ELR (cell line): ENCODE measurements at places on chromosomes 5 and 9.

DNA sequence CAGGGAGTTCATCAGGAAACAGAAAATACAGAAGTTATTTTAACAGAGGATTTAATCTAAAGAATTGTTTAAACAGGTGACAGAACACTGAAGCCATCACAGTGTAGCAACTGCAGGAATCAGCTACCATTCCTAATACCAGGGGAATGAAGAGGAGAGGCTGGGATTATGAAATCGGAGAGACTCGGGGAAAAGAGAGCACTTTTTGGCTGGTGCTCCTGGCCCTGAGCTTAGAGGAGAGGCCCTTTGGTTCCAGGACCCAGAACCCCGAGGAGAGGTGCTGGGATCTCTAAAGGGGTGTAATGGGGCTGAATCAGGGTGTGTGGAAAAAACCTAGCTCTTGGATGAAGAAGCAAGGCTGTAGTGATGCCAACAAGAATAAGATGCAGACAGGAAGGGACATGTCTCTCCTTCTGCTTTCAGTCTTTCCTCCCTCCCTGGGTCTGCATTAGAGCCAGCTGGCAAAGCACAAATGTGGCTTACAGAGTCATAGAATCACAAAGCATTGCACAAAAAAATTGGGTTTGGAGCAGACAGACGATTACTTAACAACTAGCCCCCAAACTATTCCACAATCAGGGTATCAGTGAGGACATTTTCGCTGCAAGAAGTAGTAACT lies 11.6 kb upstream of the SFXN1 start:
- DNase-seq = no peak

DNA sequence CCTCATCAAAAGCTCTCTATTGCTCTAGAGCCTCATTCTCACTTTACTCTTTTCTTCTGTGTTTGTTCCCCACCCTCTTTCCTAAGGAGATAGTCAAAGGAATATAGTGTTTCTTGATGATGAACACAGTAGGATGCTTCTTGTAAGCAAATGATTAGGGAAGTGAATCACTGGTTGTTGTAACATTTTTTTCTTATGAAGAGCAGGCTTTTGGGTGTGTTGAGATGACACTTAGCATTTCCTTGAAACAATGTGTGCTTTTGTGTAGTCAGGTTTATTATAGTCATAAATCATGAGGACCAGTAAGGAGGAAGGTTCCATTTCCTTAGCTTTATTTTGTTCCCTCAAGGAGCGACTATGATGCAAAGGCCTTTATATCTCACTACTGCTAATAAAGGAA lies 1991.3 kb upstream of the C9orf72 start:
- peak; percentile 74 for DNase-seq

DNA sequence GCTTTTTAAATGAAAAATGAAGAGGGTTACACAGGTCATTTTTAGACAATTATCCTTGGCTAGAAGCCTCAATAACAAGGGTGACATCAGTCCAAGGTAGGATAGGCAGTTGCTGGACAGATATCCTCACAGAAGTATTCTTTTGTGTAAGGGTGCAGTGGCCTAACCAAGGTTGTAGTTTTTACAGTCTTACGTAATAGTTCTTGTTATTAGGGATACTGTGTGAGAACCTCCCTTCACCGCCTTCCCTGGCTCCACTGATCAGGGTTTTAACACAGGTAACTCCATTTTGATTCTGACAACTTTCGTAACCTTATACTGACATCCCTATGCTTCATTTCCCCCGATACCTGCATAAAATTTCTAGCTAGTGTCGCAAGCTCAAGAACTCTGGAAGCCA lies 8.7 kb upstream of the CAPSL start:
- DNase-seq = no peak

DNA sequence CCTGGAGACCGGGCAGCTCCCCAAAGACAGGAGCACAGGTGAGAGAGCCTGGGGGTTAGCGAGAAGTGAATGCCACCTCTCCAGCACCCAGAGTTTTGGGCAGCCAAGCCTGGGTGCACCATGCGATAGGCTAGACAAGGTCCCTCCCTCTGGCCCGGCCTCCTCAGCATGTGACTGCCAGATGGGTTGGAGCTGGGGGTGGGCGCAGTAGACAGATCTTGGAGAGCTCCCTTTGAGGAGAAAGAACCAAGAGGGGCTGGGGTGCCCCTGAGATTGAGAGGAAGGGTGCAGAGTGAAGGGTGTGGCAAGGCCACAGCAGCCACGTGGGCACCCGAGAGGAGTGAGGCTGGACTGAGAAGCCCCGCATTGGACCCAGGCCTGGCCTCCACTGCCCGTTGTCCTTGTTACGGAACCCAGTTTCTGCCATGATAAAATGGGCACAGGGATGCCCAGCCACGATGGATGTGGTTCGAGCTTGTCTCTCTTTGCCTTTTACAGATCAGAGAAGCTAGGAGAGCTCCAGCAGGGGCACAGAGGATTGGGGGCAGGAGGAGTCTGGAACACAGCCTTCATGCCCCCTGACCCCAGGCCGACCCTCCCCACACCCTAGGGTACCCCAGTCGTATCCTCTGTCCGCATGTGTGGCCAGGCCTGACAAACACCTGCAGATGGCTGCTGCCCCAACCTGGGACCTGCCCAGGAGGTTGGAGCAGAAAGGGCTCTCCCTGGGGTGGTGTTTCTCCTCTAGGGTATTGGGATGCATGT lies 1.4 kb downstream of the TMEM141 start:
- no peak for DNase-seq

DNA sequence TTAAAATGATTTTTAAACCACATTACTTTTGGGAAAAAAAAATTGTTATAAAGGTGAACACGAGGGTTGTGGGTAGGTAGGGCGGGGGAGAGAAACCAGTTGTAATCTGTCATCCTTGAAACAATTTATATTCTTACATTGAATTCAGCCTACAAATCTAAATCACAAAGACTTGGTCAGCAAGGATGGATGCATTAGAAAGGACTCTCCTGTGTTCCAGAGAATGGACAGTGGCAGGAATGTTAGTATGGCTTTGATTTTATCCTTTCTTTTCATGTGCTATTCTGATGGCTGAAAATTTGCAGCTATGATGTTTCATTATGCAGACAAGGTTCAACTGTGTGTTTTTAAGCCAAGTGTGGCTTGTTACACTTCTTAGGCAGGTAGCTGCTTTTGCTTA lies 234.7 kb downstream of the SLF1 start:
- DNase-seq = no peak

DNA sequence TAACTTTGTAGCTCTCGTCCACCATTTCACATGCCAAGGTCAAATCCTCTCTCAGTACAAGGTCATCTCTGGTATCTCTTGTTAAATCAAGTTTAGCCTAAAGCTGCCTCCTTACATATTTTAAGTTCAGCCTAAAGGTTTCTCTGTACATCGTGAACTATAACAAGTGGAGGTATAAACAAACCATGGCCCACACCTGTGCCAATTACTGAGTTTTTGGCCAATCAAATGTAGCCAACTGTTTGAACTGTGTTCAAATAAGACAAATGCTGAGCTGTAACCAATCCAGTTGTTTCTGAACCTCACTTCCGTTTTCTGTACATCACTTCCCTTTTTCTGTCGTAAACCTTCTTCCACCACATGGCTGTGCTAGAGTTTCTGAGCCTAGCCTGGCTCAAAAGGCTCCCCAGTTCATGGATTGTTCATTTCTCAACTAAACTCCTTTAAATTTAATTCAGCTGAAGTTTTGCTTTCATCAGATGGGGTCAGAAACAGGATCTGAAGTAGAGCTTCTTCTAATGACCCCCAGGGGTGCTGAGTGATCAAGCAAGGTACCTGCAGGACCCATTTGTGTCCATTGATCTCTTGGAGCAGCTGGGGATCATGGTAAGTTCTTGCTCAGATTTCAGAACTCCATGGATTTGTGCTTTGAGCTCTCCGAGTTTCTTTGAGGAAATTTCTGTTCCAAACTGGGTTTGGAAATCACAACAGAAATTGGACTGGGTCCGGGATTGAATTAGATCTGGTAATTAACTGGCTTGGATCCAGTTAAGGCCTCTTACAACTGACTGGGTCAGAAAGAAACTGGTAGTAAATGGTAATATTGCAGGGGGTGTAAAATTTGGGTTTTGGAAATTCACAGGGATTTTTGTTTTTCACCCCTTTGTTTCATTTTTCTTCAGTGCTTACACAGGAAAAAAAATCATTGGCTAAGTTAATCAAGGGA lies 11.0 kb upstream of the NANS start:
- no peak for DNase-seq

DNA sequence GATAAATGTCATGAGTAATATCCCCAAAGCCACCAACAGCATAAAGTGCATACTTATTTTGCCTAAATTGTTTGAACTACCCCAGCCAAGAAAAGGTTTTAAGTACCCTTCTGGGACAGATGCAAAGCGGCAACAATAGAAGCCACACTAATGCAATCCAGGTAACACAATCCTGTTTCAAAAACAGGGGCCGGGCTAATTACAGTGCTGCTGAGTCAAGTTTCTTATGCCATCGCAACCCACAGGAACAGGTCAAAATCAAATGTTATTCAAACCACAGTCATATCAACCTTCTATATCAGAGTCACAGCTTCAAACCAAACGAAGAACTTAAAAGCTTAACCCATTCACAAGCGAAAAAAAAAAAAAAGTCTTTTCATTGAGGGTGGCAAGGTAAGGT lies 28.3 kb downstream of the EBF1 start:
- DNase-seq = no peak

GRCh38 chr5:136840601-136841000 lies 475.3 kb upstream of the TRPC7 start:
- DNase-seq = no peak

DNA sequence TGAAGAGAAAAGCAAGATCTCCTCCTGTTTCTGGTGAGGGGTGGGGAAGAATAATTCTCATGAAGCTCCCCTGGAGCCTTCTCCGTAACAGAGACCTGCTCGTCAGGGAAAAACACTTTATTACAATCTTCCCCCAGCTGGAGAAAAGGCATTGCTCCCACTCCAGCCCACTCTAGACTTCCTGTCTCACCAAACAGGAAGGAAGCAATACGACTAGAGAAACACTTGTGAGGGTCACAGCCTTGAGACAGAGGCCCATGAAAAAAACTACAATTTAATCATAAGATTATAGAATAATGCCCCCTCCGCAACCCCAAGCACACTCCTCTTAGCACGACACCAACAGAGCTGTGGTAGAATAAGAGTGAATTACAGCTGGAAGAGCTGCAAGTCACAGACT lies 197.2 kb upstream of the S1PR3 start:
- DNase-seq = no peak

GRCh38 chr5:431001-431710 lies 11.8 kb upstream of the EXOC3 start:
- peak; percentile 65 for DNase-seq

DNA sequence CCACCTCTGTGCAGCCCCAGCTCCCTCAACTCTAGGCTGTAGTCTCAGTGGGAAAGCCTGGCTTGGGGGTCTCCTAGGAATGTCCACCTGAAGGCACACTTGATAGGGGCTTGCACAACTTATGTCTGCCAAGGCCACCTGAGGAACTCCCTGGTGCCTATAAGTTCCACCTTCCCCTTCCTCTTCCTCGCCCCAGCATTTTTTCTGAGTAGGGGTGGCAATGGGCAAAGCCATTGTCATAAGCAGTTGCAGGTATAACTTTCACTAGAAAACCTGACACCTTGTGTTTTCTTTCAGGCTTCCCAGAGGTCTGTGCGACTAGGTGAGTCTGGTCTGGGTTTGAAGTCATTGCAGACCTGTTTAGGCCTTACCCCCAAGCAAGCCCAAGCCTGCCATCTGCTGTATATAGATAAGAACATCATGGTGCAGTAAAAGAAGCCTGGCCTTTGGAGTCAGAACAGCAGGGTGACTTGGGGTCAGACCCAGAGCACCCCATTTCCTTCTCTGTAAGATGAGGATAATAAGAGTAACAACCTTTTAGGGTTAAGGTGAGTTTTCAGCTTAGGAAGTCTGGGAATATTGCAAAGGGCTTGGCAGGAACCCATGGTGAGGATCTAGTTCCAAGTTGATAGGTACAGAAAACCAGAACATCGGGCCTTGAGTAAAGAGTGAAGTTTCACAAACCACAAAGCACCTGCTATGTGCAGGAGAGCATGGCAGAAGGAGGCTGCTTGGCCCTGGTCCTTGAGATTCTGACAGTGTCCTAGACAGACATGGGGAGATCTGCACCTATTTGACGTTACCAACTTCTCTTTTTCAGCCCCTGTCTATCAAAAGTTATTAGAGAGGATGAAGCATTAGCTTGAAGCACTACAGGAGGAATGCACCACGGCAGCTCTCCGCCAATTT lies 33.8 kb downstream of the TGFBI start:
- DNase-seq = peak; percentile 76

GRCh38 chr5:159855476-159856191 lies 60.6 kb upstream of the ADRA1B start:
- peak; percentile 27 for DNase-seq

DNA sequence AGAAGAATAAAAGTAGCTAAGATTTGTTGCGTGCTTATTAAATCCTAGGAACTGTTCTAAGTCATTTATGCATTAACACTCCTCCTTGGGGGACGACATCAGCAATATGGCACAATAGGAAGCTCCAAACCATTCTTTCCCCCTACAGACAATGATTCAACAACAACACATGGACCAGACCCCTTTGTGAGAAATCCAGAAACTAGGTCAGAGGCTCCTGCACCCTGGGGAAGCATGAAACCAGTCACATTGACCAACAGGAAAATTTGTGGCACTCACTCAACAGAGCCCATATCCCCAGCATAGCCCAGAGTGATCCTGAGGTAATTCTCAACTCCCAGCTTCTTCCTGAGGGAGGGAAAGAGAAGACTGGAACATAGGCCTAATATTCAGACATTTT lies 294.4 kb downstream of the HINT1 start:
- no peak for DNase-seq

GRCh38 chr5:126837906-126838539 lies 61.1 kb downstream of the LMNB1 start:
- no peak for DNase-seq

DNA sequence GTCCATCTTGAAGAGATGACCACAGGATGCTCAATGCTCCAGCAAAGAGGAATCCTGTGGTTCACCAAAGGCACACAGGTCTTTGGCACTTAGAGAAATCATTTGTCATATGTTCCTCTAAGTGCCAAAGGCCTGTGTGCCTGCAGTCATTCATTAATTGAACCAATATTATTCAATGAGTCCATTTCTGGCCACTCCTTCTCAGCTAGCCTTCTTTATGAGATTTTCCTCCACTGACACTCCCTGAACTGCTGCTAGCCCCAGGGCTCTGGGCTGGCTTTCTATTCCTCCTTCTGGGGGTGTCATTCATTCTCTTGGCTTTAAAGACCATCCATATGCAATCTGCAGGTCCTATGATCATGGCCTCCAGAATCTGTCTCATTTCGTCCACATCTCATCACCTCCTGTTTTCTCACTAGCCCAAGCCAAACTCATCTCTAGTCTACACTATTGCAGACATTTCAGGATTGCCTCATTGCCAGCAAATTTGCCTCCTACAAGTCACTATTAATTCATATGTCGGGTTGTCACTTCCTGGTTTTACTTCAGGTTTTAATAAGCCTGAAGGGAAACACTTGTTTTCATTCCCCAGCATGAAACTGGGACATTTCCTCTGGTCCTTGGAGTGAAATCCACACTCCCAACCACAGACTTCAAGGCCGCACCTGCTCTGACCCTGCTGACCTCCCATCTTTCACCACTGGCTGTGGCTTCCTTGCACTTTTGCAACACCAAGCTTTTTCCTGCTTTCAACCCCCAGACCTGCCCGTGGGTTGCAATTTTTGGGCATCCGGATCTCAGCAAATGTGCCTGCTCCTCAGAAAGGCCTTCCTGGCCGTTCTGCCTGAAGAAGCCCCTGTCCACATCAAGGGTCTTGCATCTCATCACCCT lies 35.1 kb downstream of the KCNIP1 start:
- DNase-seq = no peak

GRCh38 chr9:99433555-99433954 lies 211.5 kb downstream of the SEC61B start:
- peak; percentile 96 for DNase-seq

GRCh38 chr9:4084435-4084818 lies 215.4 kb downstream of the GLIS3 start:
- no peak for DNase-seq
